ENCODE measurements at places on chromosomes 3 and 15. TPM values are rescaled to one million over a fixed set of nuclear protein-coding genes. Genes with fewer than 3 reads are reported as not detected.

DNA sequence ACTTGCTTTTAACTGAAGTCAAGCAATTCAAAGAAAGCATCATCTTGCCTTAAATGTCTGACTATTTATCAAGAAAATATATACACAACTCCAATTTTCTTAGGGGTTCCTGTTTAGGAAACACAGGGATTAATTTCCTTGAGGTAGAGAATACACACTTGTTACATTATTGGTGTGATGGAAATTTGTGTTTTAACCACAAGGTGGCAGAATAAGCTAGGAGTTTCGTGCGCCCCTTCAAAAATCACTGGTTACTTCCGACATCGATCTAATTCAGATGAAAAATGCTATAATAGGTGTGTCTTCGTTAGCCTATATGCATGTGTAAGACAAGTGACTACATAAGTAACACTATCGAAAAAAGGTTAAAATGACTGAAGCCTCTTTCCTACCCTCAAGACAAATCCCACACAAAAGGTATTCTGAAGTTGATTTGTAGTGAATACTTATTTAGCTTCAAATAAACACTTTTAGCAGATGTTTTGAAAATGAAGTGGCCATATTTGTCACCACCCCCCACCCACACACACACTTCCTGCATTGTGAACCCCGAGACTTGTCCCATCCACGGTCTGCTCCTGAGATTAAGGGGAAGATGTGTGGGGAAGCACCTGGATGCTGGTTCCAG, 246.5 kb downstream of the ROBO1 start:
- no peak for DNase-seq

GRCh38 chr3:52455283-52456168, at the start of gene NISCH:
NISCH (plus strand) TSS chr3:52455604; CDS start chr3:52455642, 38 bp downstream.
- DNase-seq, result peak; percentile 16

DNA sequence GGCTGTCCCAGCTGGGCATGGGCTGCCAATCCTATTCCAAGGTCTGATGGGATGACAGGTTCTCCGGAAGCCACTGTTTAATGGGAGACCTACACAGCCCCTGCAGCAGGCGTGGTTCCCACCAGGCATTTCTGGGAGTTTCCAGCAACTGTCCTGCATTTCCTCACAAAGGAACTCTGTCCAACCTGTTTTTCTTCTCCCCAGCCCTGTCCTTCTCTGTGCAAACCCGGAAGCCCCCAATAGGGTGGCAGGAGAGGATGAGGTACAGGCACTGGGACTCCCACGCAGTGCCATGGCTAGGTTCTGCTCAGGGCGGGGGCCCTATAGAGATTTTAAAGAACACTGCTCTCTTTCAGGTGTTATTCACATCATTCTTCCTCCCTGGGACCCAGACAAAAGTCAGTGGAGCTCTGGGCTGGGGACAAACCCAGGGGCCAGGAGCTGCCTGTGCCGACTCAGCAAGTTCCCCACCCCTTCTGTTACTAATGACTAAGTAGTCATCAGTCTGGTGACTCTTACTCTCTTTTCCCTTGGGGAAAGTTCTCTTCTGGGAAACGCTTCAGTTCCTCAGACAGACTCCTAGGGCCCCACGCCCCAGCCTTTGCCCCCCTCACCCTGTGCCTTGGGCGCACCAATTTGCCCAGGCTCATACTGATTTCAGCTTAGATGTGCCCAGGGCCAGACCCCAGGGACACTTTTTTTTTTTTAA, 97.7 kb downstream of the CD47 start:
- DNase-seq, result no peak

DNA sequence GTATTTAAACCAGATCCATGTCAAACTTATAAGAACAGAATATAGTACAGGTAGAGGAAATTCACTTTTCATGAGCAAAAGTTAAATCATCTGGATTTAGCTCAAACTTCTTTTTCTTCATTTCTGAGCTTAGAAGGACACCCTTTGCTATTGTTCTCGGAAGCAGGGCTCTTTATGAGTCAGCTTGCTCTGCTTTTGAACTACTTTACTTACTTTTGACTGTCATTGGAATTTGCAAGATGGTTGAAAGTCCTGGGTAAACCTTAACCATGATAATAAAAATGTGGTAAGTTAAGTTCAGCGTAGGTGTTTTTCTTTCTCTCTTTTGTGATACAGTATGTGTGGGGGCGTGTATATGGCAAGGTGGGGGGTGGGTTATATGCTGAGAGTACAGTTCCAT, 312.7 kb upstream of the DPH6 start:
- DNase-seq, result peak; percentile 29

GRCh38 chr3:38354588-38355330, 8.2 kb downstream of the XYLB start:
- no peak for DNase-seq

- no peak for DNase-seq
Measured at GRCh38 chr3:17911986-17912760, 169.7 kb upstream of the TBC1D5 start.

DNA sequence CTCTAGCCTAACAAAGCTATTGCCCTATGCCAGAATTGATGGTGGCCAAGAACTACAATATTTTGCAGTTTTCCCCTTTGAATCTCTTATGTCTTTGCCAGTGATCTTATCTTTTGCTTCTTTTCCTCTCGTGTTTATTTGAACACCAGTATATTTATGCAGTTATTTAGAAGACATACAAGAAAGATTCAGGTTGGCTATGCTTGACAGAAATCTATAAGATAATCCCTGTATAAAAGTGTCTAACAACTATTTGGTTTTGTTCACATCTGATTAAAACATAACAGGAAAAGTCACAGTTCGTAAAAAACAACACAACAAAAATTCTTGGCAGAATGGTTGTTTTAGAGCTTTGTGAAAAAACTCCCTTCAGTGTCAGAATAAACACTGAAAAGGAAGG, 63.7 kb downstream of the SEMA6D start:
- DNase-seq, result no peak

DNA sequence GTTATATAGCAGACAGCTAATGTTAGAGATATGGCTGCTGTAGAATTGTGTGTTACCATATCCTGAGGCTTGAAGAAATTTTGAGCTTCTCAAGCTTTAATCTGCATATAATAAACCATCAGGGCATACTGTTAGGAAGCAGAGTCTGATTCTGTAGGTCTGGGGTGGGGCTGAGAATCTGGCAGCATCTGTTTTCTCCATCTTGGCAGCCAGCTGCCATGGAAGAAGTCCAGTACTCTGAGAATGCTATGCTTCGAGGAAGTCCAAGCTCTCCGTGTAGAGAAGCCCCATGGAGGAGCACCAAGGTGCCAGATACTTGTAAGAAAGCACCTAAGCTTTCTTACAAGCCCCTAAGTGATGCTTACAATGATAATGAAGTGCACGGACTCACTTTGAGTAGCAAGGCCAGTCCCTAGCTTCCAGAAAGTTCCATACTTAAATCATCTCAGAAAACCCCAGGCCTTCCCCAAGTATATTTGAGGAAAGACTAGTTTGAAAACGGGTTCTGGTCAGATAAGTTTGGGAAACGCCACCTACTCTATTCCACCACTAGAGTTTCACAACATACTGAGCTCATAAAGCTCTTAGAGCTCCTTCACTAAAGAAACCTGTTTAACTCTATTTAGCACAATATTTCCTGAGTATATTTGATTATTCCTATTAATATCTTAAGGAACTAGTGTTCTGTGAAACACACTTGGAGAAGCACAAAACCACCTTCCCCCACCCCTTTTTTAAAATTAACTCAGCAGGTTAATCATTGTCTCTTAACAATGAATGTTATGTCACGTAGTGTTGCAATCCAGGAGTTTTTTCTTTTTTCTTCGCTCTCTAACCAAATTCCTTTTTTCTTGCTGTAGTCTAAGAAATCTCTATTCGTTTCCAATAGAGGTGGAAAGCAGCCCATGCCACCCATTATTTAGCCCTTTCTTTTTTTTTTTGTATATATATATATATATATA, 59.9 kb upstream of the RASGRP1 start:
- DNase-seq, result peak; percentile 69

- peak; percentile 14 for DNase-seq
Measured at GRCh38 chr3:115272036-115272824, 125.1 kb upstream of the ZBTB20 start.

DNA sequence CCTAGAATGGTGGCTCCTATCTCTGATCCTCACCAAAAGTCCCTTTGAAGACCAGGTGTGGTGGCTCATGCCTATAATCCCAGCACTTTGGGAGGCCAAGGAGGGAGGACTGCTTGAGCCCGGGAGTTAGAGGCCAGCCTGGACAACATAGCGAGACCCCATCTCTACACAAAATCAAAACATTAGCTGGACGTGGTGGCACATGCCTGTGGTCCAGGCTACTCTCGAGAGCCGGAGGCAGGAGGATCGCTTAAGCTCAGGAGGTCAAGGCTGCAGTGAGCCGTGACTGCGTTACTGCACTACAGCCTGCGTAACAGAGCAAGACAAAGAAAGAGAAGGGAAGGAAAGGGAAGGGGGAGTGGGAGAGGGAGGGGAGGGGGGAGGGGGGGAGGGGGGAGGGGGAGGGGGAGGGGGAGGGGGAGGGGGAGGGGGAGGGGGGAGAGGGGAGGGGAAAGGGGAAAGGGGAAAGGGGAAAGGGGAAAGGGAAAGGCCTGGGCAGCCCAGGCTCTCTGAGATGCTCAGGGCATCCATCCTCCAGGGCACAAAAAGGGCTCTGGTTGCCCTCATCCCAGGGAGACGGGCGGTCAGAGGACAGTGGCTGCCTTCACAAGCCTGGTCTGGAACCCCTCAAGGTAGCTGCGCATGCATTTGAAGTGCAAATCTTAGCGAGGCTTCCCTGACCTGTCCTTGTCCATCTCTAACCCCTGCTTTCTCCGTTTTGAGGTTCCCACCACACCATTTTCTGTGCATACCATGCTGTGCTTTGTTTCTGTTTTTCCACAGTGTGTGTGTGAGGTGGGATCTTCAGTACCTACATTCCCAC, 76.1 kb downstream of the LDHAL6B start:
- no peak for DNase-seq

DNA sequence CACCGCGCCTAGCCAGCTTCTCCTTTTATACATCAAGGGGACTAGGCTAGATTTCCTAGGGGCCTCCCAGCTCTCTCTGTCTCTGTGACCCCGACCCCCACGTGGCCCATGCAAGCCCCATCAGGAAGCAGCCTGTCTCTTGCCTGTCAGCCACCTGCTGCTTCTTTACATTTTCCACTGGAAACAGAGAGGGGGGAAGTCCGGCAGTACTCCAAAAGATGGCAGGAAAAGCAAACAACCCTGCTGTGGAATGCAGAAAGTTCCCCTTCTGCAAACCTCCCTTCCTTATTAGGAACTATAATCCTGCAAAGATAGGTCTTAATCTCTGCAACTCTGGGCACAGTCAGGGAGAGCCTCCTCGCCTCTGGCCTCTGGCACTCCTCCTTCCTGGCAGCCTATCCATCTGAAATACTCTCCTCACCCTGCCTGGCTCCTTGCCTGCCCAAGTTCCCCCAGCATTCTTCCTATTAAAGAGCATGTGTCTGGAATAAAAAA, 47.4 kb upstream of the HACD2 start:
- no peak for DNase-seq

DNA sequence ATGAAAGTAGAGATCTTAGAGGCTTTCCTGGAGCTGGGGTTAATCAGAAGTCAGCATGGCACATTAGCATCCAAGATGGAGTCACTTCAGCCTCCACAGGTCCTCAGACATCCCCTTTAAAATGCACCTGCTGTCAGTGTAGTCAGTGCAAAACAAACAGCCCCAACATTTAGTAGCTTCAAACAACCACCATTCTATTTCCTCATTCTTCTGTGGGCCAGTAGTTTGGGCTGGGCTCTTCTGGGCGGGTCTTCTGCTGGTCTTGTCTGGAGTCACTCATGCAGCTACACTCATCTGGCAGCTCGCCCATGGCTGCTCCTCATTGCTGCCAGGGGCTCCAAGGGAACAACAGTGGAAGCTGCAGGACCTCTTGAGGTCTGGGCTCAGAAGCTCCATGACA, 99.9 kb downstream of the TLE3 start:
- DNase-seq, result peak; percentile 80

- DNase-seq, result no peak
Measured at GRCh38 chr3:46278816-46279672, 36.8 kb downstream of the CCR3 start.

GRCh38 chr3:116872688-116873087, 163.1 kb downstream of the TUSC7 start:
- no peak for DNase-seq

DNA sequence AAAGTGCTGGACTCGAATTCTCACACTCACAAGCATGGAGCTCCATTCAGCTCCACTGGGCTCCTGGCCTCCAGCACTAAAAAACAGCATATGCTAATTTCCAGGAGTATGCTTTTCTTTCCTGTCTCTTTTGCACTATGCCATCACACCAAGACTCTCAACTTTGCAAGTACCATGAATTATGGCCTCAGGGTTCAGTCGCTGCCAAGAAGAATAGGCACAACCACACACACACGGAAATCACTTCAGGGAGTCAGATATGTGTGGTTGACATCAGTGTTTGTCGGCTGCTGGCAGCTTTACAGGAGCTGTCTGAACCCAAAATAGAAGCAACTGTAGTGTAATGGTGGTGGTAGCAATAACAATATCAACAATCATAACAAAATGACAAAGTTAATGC, 305.0 kb upstream of the SLCO3A1 start:
- no peak for DNase-seq

GRCh38 chr3:77887611-77888010, 847.7 kb downstream of the ROBO2 start:
- no peak for DNase-seq

Gene EIF4E3
- 9.1 TPM for total RNA-seq

Gene DPPA4
- not detected for total RNA-seq

Gene CTXN2
- not detected for total RNA-seq

Gene VEPH1
- 9.0 TPM for total RNA-seq

Gene ROBO2
- 1.4 TPM for total RNA-seq
